ENCODE measurements at places on chromosomes 12 and 14.

GRCh38 chr12:46177837-46178608 is 90.8 kb downstream of the SLC38A1 start:
- DNase-seq, result no peak

DNA sequence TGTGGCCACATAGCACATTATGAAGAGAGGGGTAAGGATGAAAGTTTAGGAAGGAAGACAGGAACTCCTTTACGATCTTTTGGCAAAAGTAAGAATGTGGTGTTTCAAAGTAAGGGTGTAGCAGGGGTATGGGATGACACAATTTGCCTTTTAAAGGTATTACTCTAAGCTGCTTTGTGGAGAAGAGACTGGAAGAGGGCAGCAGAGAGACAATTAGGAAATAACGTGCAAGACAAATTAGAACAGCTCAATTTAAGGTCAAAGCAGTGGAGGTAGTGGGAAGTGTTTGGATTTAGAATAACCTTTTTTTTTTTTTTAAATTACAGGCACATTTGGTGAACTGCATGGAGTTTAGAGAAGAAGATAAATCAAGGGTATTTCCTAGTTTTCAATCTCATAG is 342.6 kb downstream of the NOVA1 start:
- peak; percentile 66 for DNase-seq

GRCh38 chr14:72000907-72001306 is 68.7 kb downstream of the RGS6 start:
- DNase-seq, result no peak

DNA sequence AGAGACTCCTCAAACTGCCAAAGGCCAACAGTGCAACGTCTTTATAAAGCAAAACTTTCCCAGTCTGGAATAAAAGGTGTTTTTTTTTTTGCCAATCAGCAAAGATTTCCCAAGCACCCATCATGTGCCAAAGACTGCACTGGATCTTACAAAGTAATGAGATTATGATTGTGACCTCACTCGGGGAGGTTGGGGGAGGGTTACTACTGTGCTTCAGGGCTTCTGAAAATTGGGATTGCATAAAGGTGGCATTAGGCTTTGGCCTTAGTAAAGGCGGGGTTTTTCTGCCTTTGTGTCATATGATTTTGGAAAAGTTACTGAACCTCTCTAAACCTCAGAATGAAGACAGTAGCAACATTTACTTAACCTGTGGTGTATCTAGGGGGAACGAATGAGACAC is 233.8 kb downstream of the DACT1 start:
- DNase-seq, result no peak

GRCh38 chr14:104973385-104974145 is 4.6 kb downstream of the AHNAK2 start:
- DNase-seq, result peak; percentile 42
